ENCODE measurements at places on chromosomes 11 and 22. TPM values are rescaled to one million over a fixed set of nuclear protein-coding genes. Genes with fewer than 3 reads are reported as not detected.

DNA sequence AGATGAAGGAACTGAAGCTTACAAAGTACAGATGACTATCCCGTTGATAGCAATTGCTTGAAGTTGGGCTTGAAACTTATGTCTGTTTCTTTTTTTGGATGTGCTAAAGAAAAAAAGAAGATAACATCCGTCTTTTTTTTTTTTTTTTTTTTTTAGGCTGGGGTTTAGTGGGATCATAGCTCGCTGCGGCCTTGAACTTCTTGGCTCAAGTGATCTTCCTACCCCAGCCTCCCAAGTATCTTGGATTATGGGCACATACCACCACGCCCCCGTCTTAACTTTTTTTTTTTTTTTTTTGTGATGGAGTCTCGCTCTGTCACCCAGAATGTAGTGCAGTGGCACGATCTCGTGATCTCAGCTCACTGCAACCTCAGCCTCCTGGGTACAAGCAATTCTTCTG is 40.8 kb upstream of the SCN3B start:
- no peak for DNase-seq

Gene PNPLA5
- polyA plus RNA-seq, result 0.13 TPM

- DNase-seq, result no peak
Observed at GRCh38 chr11:117232911-117233409, 489 bp downstream of the RNF214 start.

DNA sequence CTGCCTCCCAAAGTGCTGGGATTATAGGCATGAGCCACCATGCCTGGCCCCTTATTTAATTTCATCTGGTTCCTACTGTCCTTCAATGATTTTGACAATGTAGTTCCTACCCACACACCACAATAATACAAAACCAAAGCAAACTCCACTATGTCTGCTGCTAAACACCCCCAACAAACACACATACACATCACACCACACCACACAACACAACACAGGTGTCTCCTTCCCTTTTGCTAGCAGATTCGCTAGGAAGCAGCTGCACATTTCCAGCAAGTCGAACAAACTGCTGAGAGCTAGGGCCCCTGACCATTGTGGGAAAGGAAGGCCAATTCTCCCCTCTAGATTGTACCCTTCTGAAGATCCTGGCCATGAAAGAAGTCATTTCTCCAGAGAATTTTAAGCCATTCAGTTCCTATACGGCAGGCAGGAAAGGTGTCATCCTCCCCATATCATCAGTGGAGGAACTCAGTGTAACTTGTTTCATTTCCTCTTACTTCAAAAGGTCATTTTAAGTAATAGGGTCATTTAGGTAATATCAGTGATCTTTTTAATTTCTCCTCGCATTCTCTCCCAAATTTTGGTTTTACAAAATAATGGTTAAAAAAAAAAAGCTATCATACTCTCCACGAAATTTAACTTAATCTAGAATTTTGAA is 18.5 kb downstream of the NUMA1 start:
- DNase-seq, result no peak

Gene OR4D9
- polyA plus RNA-seq, result not detected

GRCh38 chr22:46867106-46867505 is 104.7 kb downstream of the TBC1D22A start:
- DNase-seq, result no peak

Gene PRR33
- not detected for polyA plus RNA-seq
